Left colon (tissue), 2 donors: ENCODE measurements at places on chromosomes 11 and 22. TPM values are rescaled to one million over a fixed set of nuclear protein-coding genes. Genes with fewer than 3 reads are reported as not detected.

- peak; percentile 34 for DNase-seq
Observed at GRCh38 chr11:62770778-62771143, 435 bp upstream of the TAF6L start.

GRCh38 chr11:117620086-117620485, 176.9 kb downstream of the DSCAML1 start:
- DNase-seq = no peak

GRCh38 chr11:125141686-125142535, 22.6 kb upstream of the PKNOX2 start:
- no peak for DNase-seq

DNA sequence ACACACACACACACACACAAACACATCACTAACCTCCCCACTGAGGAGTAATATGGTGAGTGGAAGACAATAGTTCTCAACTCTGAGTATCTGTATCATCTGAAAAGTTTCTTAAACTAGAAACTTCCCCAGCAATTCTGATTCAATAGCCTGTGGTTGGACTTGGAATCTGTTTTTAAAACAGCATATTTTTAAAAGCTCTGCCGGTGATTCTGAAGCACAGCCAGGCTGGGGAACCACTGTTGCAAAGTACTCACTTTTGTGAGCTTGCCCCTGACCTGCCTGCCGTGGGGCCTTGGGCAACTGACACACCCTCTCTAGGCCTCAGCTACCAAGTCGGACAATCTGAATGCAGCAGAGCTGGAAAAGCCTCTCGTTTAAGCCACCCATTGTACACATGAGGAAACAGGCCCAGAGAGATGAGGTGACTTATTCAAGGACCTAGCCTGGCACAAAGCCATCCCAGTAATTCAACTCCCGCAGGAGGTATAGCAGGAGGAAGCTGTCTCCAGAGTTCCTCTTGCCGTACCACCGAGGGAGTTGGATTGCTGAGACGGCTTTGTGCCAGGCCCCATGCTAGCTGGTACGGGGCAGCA, 8.9 kb downstream of the SLC15A3 start:
- DNase-seq = peak; percentile 52

GRCh38 chr22:28034760-28035401, 115.8 kb upstream of the PITPNB start:
- DNase-seq = peak; percentile 47

- no peak for DNase-seq
Observed at GRCh38 chr11:34745195-34745594, 124.3 kb downstream of the EHF start.

The MAJIN gene
- total RNA-seq = not detected

- DNase-seq = no peak
Observed at GRCh38 chr11:37946155-37946766, 1348.2 kb upstream of the RAG2 start.

- DNase-seq = no peak
Observed at GRCh38 chr11:42812361-42812760, 499.4 kb upstream of the API5 start.

DNA sequence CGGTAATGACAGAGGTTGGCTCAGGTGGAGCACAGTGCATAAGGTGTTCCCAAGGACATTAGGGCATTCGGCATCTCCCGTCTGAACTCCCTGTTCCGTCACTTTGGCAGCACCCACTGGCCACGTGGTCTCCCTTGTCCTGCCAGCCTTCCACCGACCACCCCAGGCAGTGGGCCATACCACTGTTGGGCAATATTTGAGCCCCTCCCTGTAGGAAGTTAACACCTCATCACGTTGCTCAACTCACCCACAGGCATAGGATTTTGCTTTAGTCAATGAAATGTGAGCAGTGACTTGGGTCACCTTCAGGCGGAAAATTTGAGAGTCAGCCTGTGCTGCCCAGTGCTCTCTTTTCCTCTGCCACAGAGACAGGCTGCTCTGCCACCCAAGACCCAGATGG, 44.0 kb downstream of the SERPINH1 start:
- DNase-seq = no peak

The OR51E1 gene
- total RNA-seq = 1.3 TPM

- DNase-seq = peak; percentile 80
Observed at GRCh38 chr11:61695917-61696316, 15.7 kb downstream of the DAGLA start.

DNA sequence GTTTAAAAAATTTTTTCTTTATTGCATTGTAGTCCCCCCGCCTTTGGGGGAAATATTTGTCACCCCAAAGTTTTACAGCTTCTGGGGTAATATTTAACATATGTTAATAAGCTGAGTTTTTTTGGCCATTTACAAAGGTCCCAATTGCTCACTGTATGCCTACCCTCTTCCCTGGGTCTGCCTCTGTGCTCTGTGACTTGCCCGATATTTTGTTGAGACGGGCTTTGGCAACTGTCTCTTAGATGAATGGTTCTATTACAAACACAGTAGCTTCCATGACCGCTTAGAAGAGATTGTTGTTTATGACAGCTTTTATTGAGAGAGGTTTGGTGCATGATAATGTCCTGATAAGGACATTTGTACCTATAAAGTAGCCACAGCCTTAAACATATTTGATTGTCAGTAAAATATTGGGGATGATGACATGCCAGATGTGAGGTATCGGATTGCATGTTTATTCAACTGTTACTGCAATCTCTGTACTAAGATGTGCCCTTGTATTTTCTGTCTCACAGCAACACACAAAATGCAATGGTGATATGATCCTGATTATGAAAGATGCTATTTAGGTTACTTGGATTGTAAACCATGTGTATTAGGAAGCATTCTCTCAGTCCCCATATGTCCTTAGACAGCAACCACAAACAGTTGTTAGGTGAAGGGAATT, 103.1 kb downstream of the TEAD1 start:
- no peak for DNase-seq

DNA sequence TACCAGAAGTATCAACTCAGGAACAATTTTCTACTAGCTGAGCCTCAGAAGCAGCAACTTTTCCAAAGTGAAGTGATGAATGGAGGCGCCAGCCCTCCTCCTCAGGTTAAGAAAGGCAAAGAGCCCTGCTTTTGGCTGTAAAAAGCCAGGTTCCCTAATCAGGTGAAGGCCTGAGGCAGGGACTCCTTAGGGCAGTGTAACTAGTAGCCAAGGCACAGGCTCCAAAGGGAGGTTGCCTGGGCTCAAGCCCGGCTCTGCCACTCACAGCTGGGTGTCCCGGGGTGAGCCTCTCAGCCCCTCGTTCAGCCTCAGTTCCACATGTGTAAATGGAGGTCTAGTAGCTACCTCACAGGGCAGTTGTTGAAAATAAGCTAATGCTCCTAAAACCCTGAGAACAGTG, 19.5 kb downstream of the TSKU start:
- DNase-seq = no peak

The PAX6 gene
- total RNA-seq = 1.8 TPM

DNA sequence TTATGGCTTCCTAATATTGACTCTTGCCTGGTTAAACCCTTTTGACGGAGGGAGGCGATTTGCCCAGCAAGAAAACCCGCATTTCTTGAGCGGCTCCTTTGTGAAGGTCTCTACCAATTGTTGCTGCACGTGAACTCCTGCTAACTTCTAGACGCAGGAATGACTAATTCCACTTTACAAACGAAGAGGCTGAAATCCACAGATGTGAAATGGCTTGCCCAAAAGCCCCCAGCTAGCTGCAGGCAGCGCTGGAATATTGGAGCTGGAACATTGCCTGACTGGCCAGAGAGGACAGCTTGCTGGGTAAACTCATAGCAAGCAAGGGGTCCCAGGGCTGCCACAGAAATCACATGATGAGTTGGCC, 542 bp downstream of the GCAT start:
- DNase-seq = no peak

DNA sequence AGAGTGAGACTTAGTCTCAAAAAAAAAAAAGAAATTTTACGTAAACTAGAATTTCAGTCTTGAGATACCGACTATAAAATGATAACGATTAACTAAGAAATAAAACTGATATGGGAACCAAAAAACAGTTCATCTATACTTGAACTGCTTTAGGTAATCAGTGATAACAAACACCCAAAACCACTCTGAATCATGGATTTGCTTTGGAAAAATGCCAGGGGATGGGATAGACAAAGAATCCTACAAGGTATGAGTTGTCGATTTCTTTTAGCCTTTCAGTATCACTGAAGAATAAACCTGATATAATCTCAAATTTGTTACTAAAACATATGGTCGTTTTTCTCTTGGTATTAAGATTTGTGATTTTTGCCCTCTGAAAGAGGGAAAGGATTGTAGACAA, 13.7 kb downstream of the CSTF3 start:
- DNase-seq = no peak

The CNIH2 gene
- total RNA-seq = 1.2 TPM

The MMP20 gene
- not detected for total RNA-seq

The GRIA4 gene
- total RNA-seq = 0.89 TPM

The ROM1 gene
- total RNA-seq = 2.0 TPM

The ABCG4 gene
- total RNA-seq = not detected

DNA sequence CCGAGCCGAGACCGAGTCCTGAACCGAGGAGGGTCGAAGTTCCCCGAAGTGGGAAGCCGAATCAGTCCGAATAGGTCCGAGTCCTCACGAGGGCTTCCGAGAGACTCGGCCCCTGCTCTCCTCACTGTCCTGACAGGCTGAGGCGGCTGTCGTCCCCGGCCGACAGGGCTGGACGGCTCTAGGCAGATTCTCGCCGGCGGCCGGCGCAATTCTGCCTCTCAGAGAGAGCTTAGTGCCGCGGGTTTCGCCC, 191 bp upstream of the DEAF1 start:
- no peak for DNase-seq

GRCh38 chr11:94922321-94923003, 50.9 kb downstream of the CWC15 start:
- DNase-seq = no peak

DNA sequence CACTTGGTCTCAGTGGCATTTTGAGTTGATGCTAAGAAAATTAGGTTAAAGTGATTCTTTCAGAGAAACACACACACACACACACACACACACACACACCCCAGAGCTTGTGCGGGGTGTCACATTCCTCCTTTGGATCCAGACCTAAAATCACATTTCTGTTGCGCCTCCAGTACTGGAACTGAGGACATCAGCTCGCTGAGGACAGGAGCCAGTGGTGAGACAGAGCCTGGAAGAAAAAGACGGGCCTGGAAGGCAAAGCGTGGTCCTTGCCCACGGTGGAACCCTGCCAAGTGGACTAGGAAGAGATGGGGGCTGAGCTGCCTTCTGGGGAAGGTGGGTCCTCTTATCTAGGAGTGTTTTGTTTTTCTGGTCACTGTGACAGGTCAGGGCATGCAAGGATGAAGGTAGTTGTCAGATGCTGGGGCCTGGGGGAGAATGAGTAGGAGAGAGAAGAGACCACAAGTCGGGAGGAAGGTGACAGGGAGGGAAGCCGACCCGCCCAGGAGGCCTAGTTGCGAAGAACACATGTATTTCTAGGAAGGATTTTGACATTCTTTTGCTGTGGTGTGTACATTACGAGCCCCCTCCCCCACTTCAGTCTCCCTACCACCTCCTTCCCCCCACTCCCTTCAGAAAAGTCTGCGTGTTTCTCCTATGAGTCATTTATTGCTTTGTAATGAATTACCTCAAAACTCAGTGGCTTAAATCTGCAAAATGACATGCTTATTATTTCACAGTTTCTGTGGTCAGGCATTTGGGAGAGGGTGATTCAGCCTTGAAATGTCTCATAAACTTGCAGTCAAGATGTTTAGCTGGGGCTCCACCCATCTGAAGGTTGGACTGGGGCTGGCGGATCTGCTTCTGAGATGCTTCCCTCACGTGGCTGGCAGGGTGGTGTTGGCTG, 4.8 kb upstream of the ELFN2 start:
- DNase-seq = no peak

GRCh38 chr11:41145420-41145819, 314.0 kb downstream of the LRRC4C start:
- DNase-seq = no peak

DNA sequence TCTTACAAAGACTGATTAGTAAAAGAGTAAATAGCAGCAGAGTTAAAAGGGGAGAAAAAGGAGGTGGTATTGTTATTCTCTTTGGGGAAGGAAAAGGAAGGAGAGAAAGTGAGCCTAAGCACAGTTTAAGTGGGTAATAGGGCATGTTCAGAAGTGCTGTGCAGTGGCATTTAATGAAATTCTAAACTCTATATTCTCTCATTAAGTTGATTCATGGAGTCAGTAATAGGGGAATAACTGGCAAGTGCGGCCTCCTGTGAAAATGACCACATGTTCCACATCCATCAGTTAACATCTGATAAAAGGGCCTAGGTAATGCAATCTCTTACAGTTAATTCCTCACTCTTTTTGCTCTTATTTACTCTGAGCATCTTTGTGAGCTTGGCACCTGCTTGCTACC, 516.7 kb downstream of the JRKL start:
- no peak for DNase-seq

DNA sequence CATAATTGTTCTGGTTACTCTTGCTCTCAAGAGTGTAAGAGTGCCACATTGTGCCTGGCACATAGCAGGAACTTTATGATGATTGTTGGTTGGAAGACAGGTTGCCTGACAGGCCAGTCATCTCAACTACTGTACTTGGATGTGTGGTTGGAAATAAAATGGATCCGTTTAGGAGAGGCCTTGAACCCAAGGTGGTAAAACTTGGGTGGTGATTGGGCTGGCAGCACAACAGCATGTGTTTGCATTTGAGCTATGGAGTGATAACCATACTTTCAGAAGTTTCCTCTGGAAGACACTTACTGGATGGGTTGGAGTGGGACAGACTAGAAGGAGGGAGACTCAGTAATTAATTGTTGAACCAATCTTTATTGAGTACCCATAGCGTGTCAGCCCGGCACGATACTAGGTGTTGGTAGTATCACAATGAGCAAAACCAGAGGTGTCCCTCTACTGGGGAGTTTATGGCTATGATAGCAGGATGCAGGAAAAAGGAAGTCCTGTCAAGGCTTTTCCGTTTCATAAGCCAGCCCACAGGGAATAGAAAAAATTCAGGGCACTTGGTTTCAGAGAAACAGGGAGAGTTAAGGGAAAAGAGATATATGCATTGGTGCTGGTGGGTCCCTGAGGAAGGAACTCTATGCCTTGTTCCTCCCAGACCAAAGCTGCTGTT, 3.1 kb upstream of the TMEM109 start:
- no peak for DNase-seq

The INS gene
- total RNA-seq = not detected

The DPP3 gene
- total RNA-seq = 75.0 TPM

The BRSK2 gene
- 0.79 TPM for total RNA-seq

The APOA4 gene
- total RNA-seq = not detected

DNA sequence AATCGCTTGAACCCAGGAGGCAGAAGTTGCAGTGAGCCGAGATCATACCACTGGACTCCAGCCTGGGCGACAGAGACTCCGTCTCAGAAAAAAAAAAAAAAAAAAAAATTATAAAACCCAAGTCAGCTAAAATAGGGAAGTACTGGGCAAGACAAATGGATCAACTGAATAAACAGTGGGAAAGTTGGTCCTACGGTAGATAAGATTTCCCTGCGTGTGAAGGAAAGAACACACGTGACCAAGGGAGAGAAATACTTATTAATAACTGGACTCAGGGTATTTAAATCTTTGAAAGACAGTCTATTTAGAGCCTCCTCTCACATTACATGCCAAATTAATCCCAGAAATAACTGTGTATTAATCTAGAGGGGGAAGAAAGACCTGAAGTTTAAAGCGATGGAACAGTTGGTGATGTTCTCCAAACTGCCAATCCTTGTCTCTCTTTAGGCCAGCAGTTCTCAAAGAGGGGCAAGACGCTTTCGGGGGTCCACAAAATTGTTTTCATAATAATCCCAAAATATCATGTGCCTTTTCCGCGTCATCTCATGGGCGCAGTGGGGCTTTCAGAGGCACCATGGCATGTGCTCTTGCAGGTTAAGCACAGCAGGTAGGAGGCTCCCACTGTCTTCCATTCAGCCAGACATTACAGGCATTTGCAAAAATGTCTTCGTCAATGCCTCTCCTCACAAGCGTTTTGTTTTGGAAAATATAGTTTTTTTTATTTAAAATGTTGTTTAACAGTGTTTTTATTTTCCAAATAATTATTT, 6.6 kb downstream of the RTL6 start:
- DNase-seq = no peak
